ENCODE measurements at places on chromosomes 16 and 17.
A peak's percentile ranks its signal among the peaks of the same experiment; 100 is the strongest.

GRCh38 chr16:53092284-53092683 is 37.5 kb downstream of the CHD9 start:
- no peak for DNase-seq

GRCh38 chr17:17435323-17435722 is 41.5 kb upstream of the MED9 start:
- DNase-seq = peak; percentile 71

GRCh38 chr17:60600490-60601446 is 775 bp downstream of the PPM1D start:
- no peak for DNase-seq

DNA sequence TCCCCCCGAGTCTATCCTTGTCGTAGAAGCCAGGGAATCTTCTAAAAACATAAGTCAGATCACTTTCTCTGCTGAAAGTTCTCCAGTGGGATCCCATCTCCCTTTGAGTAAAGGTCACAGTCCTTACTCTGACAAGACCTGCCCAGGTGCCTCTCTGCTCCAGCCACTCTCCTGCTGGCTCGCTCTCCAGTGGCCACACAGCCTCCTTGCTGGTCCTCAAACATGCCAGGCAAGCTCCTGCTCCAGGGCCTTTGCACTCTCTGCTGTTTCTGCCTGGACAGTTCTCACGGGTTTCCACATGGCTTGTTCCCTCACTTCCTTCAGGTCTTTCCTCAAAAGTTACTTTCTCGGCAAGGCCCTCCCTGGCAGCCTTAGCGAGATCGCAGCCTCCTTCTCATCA is 3.4 kb downstream of the B9D1 start:
- no peak for DNase-seq

- peak; percentile 67 for DNase-seq
Observed at GRCh38 chr17:65696739-65697394, 135.4 kb upstream of the AXIN2 start.

DNA sequence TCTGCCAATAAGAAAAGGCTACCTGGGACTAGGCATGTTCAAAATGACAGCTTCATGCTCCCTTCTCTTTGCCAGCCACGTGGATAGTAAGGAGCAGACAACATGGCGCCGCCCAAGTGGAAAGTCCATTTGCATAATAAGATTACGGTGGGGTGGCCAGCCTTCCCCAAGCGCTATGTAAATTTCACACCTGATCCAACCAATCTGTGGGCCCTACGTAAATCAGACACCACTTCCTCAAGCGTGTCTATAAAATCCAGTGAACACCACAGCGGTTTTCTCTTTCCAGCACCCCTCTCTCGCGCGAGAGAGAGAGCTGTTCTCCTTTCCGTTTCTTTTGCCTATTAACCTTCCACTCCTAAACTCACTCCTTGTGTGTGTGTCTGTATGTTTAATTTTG is 140.3 kb upstream of the ERCC4 start:
- no peak for DNase-seq

DNA sequence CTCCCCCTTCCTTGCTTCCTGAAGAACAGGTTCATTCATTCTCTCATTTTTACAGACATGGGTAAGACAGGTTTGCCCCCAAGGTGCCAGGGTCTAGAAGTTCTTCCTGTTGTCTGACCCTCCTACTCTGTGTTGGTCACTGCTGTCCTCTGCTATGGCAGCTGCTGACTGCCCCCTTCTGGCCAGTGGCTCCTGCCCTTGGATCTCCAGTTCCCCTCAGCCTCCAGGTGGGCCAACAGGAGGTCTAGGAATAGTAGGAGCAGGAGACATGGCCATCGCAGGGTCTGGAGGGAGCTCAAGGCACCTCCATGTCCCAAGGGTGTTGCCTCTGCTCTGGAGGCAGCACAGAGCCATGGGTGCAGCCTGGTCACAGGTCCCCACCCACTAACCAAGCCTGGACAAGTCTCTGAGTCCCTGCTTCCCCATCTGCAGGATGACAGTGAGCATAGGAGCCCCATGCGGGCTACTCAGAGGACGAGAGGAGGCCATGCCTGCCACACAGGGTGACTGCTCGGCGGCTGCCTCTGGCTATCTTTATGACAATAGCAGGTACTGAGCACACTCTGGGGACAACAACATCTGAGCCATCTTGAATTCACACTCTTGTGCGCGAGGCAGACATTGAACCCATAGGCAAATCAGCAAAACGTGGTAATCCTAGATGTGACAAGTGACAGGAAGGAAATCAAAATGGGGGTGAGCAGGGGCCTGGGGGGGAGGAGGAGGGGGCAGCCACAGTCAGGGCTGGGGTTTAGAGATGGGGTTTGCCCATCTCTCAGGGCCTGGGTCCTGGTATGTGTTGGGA is 27.0 kb upstream of the NXPH3 start:
- no peak for DNase-seq

DNA sequence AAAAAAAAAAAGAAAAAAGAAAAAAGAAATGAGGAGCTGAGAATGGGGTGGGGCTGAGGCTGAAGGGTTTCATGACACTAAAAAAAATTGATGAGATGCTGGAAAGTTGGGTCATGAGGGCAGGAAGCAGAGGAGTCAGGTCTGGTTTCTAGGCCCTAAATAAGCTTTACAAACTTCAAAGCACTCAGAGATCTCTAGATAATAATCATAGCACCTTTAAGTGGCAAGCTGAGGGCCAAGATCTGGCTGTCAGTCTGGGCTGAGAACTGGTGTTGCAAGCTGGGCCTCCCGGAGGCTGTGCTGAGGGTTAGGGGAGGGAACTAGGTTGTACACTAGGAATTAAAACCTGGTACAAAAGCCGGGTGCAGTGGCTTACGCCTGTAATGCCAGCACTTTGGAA is 6.4 kb downstream of the ZNF764 start:
- DNase-seq = no peak

DNA sequence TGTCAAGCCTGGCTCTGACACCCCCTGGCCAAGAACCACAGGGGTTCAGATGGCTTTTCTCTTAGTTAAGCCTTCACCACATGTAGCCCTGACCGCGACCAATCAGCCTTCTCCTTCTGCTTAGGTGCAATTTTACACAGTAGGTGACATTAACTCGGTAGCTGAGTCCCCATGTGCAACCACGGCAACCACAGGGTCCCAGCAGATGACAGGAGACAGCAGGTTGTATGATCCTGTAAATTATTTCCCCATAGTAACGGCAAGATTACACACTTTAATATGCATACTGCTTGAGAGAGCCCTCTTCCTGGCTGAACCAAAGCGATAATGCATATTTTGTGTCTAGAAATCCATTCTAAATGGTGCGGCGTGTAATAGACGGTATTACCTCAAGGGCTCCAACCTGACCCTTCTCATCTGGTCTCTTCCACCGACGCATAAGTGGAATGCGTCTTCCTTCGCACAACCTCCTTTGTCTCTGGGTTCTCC is 458.7 kb upstream of the ZFHX3 start:
- DNase-seq = no peak

GRCh38 chr17:69954241-69954925 is 120.6 kb upstream of the KCNJ16 start:
- DNase-seq = no peak

- DNase-seq = no peak
Observed at GRCh38 chr16:89365044-89365467, 125.3 kb downstream of the ANKRD11 start.
